ENCODE measurements at places on chromosomes 7 and 10. TPM values are rescaled to one million over a fixed set of nuclear protein-coding genes. Genes with fewer than 3 reads are reported as not detected.

DNA sequence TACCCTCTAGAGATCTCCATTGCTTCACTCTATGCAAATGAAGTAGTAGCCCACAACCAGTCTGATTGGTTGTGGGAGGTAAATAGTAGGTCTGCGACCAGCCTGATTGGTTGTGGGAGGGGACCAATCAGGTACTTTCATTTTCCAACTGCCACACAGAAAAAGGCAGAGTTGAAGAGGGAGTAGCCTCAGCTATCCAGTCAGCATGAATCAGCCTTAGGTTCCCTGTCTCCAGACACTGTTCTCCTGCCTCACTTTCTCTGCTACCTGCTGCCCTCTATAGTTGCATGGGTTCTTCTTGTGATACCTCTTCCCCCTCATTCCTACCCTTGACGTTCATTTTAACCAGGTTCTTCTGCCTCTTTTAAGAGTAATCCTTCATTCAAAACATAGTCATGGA, 114.5 kb upstream of the LYZL1 start:
- no peak for DNase-seq

- no peak for DNase-seq
Observed at GRCh38 chr7:130712416-130712815, 21.6 kb downstream of the KLF14 start.

Gene RARRES2
- total RNA-seq = not detected

DNA sequence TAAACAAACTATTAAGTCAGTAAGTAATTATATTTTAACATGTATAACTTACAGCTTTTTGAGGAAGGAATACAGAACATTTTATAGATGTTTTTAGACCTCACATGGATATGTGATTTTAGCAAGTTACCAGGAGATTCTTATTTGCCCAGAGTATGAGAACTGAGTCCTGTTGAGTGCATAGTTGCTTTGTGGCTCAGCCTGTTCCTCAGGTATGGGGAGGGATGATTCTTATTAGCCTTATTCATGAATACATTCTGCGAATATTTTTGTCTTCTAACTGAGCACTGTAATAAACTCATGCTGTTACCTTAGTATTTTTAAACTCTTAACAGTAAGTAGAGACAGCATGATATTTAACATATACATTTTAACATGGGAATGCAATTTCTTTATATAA, 17.9 kb downstream of the BTAF1 start:
- DNase-seq = no peak

Gene GSTO2
- total RNA-seq = 2.8 TPM

DNA sequence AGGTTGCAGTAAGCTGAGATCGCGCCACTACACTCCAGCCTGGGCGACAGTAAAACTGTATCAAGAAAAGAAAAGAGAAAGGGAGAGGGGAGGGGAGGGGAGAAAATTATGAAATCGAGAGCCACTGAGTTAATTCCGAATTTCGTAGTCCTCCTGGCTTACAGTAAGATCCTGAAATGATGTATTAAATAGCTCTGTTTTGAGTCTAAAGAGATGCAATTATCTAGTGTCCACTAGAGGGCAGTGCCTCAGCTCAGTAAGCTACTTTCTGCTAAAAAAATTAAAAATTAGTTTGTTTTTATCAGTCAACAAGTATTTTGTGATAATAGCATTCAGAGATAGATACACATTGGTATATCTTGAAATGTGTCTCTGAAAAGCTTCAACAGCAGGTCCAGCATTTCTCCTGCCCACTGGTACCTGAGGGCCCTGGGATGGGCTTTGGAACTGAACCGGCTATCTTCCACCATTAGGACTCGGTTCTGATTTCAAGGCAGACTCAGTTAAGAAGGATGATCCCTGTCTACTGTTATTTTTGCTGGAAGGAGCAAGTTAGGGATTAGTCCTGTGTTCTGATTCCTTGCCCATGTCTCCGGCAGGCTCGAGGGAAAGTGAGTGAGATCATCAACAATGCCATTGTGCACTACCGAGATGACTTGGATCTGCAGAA, 19.5 kb downstream of the TSPAN33 start:
- DNase-seq = no peak

GRCh38 chr10:132356621-132357195, 24.7 kb downstream of the LRRC27 start:
- no peak for DNase-seq

Gene UPK3B
- total RNA-seq = 1.1 TPM

GRCh38 chr7:73717991-73718405, 1.5 kb downstream of the STX1A start:
- DNase-seq = peak; percentile 89

GRCh38 chr7:158106272-158106671, 481.4 kb downstream of the PTPRN2 start:
- DNase-seq = no peak

Gene SPDYE16
- total RNA-seq = not detected

GRCh38 chr10:75062506-75063299, 48.8 kb upstream of the SAMD8 start:
- DNase-seq = no peak

- DNase-seq = peak; percentile 48
Observed at GRCh38 chr7:114921631-114922025, 266 bp upstream of the MDFIC start.

DNA sequence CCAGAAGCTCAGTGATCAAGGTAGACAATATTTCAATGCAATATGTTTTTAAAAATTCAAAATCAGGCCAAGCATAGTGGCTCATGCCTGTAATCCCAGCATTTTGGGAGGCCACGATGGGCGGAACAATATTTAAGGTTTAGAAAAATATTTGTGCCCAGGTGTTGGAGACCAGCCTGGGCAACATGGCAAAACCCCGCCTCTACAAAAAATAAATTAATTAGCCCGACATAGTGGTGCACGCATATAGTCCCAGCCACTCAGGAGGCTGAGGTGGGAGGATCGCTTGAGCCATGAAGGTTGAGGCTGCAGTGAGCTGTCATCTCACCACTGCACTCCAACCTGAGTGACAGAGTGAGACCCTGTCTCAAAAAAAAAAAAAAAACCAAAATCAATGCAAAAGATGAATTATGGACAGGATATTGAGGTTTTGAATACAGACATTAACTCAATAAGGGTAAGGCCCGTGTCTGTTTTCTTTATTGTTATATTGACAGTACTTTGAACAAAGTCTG, 913 bp upstream of the IFIT5 start:
- no peak for DNase-seq

- DNase-seq = no peak
Observed at GRCh38 chr7:157136372-157136771, 2.4 kb upstream of the UBE3C start.

DNA sequence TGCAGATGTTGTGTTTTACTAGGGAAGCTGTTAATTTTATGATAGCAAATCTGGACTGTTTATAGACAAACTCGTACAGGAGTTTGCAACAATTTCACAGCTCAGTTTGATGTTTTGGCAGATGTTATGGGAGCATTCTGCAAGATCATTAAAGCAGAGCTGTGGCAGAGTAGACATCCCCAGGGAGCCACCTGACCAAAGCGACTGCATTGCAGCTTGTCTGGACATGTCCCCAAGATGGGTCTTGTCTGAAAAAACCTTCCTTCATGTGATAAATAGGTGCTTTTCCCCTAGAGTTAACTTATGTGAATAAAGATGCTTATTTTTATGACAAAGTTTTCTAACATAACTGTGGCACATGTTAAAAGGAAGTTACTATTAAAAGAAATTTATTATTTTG, 91.2 kb upstream of the GPR141 start:
- no peak for DNase-seq

DNA sequence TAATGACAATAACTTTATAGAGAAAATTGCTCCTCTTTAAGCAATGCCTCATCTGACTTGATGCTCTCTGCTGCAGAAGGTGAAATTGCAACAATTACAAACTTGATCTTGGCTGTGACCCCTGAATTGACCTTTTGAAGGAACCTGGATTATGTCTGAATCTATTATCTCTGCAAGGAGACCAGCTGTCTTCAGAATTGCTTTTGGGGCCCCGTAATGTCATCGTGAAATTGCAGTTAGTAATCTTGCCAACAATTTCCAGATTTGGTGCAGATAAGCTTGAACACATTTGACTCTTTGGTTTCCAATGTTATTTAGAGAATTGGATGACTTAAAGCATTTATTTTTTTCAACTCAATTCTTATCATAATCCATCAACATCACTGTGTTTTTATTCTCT, 520.6 kb downstream of the CCSER2 start:
- no peak for DNase-seq

GRCh38 chr10:23171232-23171876, 20.8 kb upstream of the PTF1A start:
- peak; percentile 35 for DNase-seq

DNA sequence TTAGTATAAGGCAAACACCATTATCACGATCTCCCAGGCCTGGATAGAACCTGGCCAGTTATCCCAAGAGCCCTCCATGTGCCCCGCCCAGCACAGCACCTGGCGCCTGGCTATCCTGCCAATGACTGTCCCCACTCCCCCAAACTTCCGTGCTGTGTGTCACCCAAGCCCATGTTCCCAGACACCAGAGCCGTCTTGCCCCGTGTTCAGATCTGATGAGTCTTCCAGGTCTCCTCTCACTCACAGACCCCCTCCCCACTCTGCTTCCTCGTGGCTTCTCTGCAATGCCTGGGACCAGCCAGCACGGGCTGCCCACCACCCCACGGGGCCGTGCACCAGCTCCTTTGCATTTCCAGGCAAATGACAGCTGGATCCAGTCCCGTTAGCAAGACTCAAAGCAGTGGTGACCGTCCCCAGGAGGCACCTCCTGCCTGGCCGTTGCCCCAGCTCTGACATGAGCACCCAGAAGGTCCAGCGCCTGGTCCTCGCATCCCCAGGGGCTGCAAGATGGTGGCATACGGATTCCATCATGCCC, 43.8 kb upstream of the INPP5A start:
- DNase-seq = peak; percentile 2

GRCh38 chr10:124508070-124508667, 46.5 kb downstream of the LHPP start:
- no peak for DNase-seq

Gene UNC5B
- 0.05 TPM for total RNA-seq

DNA sequence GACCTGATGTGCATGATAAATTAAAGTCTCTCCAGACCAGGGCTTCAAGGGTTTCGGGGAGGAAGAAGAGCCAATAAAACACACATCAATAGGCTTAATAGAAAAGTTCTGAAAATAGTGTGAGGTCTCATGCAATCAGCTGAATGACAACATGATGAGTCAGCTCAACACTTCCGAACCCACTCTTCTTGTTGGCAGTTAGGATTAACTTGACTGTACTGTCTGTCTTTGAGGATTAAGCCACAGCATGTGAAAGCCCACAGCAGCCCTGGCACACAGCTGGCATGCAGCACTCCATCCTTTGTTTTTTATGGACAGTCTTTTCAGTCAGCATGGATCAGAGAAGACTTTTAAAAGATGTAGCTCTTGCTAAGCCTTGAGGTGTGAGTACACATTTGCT, 526.9 kb upstream of the VSTM2A start:
- DNase-seq = no peak

GRCh38 chr7:519484-520390, at the start of gene PDGFA:
Gene PDGFA, minus strand, starts transcription at chr7:519846. Its CDS starts 845 bp downstream, at chr7:519001.
- peak; percentile 55 for DNase-seq

Gene ZNF853
- total RNA-seq = 1.3 TPM

GRCh38 chr7:90648107-90648506, 52.0 kb downstream of the CDK14 start:
- DNase-seq = no peak

Gene DOCK4
- total RNA-seq = 0.32 TPM

DNA sequence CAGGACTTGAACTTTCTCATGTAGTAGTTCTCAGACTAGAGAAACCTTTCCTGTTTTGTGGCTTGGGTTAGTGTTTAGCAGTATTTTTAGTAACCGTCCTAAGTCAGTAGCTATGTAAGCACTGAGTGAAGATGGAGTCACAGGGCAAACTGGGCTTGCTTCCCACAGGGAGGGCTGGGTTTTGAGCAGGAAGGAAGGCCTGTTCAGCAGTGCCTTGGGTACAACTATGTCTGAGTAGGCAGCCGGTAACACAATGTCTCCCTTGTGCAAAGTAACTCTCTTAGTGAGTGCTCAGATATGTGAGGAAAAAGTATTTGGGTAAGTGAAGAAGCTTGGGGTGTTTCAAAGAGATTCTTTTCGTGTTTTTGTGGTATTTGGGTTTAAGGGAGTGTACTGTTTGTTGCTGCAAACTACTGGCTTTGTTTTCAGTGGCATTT, 96.4 kb downstream of the CCSER2 start:
- peak; percentile 33 for DNase-seq

GRCh38 chr10:121285406-121286196, 312.6 kb downstream of the FGFR2 start:
- DNase-seq = no peak

DNA sequence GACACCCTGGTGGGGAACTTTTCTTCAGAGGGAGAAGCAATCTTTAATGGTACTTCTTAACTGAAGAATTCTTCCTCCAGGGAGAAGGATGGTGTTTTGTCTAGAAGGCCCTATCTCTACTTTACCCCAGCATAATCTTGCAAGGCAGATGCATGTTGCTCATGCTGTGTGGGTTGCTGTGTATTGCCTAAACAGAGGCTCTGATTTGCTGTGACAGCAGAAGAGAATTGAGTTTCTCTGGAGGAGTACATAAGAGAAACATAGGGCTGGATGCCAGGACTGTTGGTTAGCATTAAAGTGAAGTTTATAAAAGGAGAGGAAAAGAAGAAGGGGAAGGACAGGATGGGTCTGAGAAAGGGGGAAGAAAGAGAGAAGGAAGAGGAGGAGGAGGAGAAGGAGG, 248.1 kb upstream of the HPS1 start:
- DNase-seq = no peak

- DNase-seq = no peak
Observed at GRCh38 chr7:28160551-28160991, 20.0 kb downstream of the JAZF1 start.

Gene CYP2C8
- total RNA-seq = 0.14 TPM

DNA sequence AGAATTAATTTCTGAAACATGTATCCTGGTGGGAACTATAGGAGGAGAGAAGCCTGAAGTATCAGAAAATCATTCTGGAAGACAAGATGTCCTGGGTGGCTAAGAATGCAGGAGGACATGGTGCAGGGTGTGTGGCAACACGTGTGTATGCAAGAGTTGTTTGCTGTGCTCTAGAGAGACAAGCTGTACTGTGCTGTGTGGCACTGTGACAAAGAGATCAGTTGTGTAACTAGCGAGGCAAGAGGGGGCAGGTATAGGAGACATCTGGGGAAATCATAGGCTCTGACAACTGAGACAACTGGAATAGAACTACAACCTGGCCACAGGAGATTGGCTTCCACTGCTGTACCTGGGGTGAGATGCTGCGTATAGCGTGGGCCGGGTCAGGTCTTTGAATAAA, 9.3 kb downstream of the ITGA8 start:
- DNase-seq = no peak

Gene IL15RA
- total RNA-seq = 22.1 TPM

- no peak for DNase-seq
Observed at GRCh38 chr7:28835800-28836199, 122.3 kb downstream of the TRIL start.

DNA sequence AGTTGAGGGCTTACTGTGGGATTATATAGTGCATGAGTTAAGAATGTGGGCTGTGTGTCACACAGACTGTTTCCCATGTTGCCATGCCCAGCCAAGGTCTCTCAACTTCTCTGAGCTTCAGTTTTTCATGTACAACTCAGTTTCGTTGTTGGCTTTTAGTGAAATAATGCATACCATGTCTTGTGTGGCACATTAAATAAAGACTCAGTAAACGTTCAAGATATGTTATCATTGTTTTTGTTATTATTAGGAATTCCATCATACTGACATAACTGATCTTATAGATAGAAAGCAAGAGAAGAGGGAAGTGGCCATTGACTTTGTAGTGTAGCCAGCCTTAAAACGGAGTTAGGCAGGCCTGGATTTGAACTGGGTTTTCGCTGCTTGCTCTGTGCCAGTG, 2.9 kb downstream of the CDK14 start:
- no peak for DNase-seq

Data from activated CD4-positive, alpha-beta T cell treated with anti-CD3 and anti-CD28 coated beads for 36 hours (primary cell).